ENCODE measurements at places on chromosomes 1 and 21.
A peak's percentile ranks its signal among the peaks of the same experiment; 100 is the strongest.

DNA sequence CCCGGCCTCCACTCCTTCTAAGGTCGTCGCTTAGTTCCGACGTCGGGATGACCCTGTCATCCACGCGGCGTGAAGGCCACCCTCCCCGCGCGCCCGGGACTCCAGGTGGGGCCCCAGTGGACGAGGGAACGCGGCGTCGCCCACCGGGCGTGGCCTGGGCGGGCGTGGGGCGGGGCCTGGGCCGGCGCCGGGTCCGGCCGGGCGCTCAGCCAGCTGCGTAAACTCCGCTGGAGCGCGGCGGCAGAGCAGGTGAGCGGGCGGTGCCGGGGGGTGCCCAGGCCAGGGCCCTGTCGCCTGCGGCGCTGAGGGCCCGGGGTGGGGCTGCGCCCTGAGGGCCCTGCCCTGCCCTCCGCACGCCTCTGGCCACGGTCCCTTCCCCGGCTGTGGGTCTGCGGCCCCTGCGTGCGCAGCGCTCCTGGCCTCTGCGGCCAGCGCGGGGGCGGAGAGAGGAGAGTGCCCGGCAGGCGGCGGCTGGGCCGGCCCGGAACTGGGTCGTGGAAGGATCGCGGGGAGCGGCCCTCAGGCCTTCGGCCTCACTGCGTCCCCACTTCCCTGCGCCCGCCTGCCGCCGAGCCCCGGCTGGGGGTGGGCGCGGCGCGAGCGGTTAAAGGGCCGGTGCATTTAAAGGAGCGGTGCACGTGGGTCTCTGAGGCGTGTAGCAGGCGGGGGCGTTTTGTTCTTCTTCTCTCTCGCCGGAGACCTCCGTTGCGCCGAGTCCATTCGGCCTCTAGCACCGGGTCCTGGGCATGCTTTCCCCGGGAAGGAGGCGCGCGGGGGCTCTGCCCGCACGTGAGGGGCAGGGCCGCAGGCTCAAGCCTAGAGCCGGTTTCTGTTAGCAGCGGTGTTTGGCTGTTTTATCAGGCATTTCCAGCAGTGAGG lies at the start of gene PSEN2:
Gene PSEN2 (plus strand): TSS at position 216 of the 879 bp plus-strand sequence. CDS start 11,292 bp downstream, outside the sequence.
- DNase-seq, result peak; percentile 23

GRCh38 chr21:29254550-29254949 lies 44.2 kb upstream of the BACH1 start:
- no peak for DNase-seq

GRCh38 chr1:207203541-207203940 lies 99.5 kb downstream of the C4BPA start:
- DNase-seq, result no peak

GRCh38 chr21:42250422-42251403 lies 31.8 kb downstream of the ABCG1 start:
- no peak for DNase-seq

GRCh38 chr1:223741861-223742260 lies 29.5 kb downstream of the CAPN2 start:
- peak; percentile 58 for DNase-seq

- DNase-seq, result no peak
Observed at GRCh38 chr1:108080448-108080847, 115.5 kb upstream of the VAV3 start.

- no peak for DNase-seq
Observed at GRCh38 chr1:167938080-167938636, 1.3 kb upstream of the MPC2 start.

DNA sequence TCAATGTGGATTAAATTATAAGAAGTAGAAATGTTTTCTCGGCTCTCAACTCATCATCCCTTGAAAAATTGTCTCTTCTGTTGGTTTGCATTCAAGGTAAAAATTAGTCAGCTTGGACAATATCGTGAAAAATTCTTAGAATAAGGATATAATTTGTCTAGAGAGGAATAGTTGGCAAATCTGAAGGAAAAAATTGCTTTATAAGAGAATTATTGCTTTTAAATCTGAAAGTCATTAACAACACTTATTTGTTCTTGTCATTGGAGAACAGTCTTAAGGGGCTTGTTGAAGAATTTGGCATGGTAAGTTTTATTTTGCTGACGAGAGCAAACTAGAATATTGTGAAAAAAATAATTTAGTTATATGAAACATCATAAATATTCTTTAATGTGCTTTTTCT lies 26.4 kb downstream of the ANGPTL1 start:
- DNase-seq, result no peak

DNA sequence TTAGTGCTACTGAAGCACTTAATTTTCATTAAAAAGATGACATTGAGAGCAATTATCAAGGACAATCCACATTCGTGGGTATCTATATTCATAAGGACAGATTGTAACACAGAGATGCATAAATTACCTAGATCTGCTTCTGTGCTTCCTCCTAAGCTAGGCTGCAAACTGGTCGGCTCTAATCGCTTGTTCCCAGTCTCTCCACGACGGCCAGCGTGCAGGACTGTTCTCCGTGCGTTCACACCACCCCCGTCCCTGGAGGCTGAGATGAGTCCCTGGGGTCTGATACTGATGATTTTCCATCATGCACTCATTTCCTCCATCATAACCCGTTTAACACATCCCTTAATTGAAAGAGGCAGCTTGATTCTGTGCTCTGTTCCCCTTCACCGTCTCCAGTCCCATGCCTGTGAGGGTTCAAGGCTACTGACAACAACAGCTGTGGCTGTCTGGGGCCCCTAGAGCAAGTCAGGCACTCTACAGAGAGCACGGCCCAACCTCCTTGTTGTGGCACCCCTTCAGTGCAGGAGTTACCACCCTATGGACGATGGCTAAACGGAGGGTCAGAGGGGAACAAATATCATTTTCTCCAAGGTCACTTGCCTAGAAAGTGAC lies 469.6 kb downstream of the NPHP4 start:
- no peak for DNase-seq

DNA sequence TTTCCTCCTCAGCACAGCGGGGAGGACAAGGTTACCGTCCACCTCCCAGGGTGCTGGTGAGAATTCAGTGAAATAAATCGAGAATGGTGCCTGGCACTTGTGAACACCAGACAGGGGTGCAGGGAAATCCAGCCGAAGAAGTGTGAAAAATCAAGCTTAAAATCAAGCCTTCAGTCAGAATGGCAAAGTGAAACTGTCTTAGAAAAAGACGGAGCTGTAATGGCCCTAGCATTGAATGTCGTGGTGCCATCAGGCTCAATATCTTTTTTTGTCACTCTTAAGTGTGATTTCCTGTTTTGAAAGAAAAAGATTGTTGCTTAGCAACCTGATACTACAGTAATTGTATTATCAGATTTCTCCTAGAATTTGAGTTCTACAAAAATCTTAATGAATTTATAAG lies 22.1 kb downstream of the EDARADD start:
- no peak for DNase-seq

- DNase-seq, result no peak
Observed at GRCh38 chr1:179785728-179786127, 42.6 kb downstream of the FAM163A start.

GRCh38 chr1:34444516-34444915 lies 267.8 kb downstream of the C1orf94 start:
- no peak for DNase-seq

GRCh38 chr1:151993084-151993733 lies 450 bp downstream of the S100A10 start:
- DNase-seq, result no peak

- DNase-seq, result no peak
Observed at GRCh38 chr1:53126495-53126894, 15.9 kb downstream of the SLC1A7 start.
